Activated T-cell treated with anti-CD3 and anti-CD28 coated beads, Interleukin-2, amount 50 U/mL, for 1 hour (primary cell): ENCODE measurements at places on chromosomes 7 and 10.

GRCh38 chr7:46741181-46741580 is 820.1 kb upstream of the IGFBP3 start:
- DNase-seq = no peak

- no peak for DNase-seq
These were observed 59.8 kb upstream of the GDF10 start for GRCh38 chr10:47240173-47240572.

- peak; percentile 52 for DNase-seq
These were observed 112.5 kb downstream of the MAD1L1 start for GRCh38 chr7:2120251-2120660.

GRCh38 chr7:20172736-20173334 is 44.3 kb downstream of the MACC1 start:
- DNase-seq = no peak

GRCh38 chr7:3307435-3307834 is 6.4 kb downstream of the SDK1 start:
- DNase-seq = no peak

DNA sequence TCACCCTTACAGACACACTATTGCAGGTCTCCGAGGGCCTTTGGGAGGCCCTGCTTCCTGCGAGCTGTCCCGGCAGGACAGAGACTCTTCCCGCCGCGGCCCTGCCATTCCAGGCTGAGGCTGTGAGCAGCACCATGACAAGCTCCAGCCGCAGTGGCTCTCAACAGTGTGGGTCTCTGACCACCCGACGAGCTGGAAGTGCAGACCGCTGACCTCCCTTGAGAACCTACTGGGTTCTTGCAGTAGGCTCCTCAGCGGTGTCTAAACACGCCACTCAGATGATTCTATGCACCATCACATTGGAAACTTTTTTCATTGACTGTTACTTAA is 303.4 kb downstream of the WDR37 start:
- no peak for DNase-seq

- DNase-seq = no peak
These were observed 84.3 kb downstream of the TCERG1L start for GRCh38 chr10:131227163-131227740.

DNA sequence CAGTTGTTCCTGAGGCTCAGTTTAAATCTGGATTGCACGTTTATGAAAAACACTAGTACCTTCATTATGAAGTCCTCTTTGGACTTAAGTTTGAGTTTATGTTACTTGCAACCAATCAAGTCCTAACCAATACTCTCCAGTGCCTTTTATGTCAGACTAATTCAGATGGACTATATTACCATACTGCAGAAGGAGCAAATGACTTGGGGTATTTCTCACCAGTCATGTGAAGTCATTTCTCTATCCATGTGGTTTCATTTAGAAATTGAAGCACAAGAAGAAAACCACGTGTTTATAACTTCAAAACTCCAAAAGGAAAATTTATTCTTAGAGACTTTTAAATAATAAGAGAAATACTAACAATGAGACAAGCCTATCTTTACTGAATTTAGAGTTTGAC is 201.6 kb downstream of the MBL2 start:
- DNase-seq = no peak

DNA sequence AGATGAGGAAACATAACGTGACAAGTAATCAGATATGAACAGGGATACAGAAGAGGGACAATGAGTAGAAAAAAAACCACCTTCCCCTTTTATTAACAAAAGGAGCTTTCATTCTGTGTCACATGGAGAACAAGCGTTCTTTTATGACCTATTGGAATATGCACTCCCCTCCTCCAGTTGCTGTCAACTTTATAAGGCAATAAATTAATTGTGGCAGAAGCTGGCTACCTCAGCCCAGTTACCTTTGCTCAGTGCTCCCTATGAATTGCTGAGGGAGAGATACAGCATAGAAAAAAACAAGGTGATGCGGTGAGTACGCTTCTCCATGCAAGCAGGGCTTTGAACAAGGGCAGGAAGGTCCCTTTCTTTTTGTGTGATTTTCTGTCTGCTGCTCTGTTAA is at the start of gene MGAM2:
TSS of gene MGAM2 (plus strand) at position 220 of the 400 bp plus-strand sequence. CDS start 5,156 bp downstream, outside the sequence.
- DNase-seq = no peak

- DNase-seq = peak; percentile 44
These were observed 1.5 kb upstream of the C10orf95 start for GRCh38 chr10:102452672-102453340.

DNA sequence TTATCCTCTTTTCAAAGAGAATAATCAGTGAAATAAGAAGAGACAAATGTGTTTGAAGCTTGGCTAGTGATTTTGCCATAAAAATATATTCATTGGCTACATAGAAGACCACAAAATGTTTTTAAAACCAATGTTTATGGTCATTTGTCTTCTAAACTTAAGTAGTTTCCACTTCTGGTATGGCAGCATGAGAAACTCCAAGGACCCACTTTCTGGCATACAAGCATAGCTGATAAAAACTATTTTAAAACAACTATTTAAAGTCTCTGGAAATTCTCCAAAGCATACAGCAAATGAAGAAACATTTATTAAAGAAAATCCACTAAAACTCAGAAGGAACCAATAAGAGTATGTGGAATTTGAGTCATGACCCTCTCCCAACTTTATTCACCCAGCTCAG is 89.2 kb upstream of the TOMM7 start:
- DNase-seq = no peak

DNA sequence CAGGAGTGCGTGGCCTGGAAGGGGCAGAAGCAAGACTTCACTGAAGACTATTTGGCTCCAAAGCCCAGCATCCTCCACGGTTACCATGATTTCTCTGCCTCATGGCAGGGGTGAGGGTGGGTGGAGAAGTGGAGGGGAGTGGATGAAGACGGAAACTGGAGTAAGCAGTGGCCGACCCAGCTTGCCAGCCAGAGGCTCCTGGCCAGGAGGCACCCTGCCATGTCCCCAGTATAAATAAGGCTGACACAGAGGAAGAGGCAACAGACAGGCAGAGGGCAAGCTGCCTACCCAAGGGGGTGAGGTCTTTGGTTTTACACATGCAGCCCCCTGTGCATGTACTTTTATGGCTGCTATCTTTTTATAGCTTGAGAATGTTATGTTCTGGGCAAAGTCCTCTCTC is 102.6 kb upstream of the TBX20 start:
- DNase-seq = no peak
